Epithelial cell of proximal tubule (primary cell): ENCODE measurements at places on chromosomes 5 and 9.

GRCh38 chr5:113950186-113950585, 411.7 kb upstream of the KCNN2 start:
- DNase-seq, result no peak

DNA sequence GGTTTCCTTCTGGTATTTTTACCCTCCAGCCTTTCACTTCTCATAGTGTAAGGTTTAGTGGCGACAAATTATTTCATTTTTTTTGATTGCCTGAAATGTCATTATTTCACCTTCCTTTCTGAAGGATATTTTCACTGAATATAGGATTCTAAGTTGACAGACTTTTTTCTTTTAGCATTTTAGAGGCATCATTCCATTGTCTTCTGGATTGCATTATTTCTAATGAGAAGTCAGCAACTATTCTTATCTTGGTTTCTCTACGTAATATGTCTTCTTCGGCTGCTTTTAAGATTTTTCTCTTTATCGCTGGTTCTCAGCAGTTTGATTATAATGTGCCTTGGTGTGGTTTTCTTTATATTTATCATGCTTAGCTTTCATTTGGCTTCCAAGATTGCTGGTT, 194.2 kb downstream of the GAPVD1 start:
- no peak for DNase-seq

DNA sequence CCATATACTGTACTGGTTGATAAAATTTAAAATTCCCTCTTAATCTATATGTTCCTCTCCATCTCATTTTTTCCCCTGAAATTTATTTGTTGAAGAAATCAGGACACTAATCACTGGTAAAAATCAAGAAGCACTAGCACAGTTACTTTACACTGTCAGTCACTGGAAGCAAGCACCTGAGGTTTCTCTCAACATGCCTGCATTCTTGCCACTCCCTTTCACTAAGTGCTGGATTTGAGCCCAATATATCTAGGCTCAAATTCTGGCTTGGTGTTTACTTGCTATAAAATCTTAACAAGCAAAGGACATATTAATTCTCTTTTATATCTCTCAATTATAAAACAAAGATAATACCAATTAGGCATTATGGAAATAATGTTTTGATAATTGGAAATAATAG, 58.6 kb downstream of the DIAPH1 start:
- no peak for DNase-seq

DNA sequence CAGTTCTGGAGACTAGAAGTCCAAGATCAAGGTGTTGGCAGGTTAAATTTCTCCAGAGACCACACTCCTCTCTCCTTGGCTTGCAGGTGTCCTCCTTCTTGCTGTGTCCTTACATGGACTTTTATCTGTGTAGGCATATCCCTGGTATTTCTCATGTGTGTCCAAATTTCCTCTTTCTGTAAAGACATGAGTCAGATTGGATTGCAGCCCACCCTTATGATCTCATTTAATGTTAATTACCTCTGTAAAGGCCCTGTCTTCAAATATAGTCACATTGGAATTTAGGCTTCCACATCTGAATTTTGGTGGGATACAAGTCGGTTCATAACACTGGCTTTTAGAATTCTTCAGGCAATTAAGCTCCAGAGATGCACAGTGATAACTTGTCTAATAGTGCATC, 322.2 kb upstream of the GRIA1 start:
- no peak for DNase-seq

DNA sequence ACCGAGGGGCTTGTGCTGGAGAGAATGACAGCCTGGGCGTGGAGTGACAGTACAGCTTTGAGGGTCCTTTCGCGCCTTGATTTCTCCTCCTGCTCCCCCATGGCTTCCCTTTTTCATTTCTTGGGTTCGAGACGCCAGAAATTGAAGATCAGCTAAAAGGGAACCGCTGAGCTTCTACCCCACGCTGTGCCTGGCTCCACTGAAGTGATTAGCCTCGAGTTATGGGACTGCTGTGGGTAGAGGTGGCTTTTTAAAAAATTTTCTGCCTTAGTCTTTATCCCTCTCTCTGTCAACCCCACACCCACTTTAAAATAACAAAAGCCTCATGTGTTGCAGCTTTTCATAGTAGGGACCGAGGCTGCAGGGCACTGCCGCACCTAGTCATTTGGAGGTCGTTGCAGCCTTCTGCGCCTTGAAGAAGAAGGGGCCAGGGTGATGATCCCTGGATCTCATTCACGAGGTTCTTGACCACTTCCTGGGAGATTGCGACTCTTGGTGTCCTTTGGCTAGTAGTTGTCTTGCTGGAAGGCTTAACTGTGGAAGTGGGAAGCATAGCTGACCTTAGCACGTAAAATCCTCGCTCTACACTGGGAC, 603 bp downstream of the PPIP5K2 start:
- no peak for DNase-seq
